Stimulated activated CD8-positive, alpha-beta memory T cell treated with anti-CD3 and anti-CD28 coated beads, Interleukin-7, amount 100 ng/mL, for 24 hours (primary cell): ENCODE measurements at places on chromosomes 2 and 18.

- no peak for DNase-seq
These were observed 7.7 kb downstream of the ACVR1C start for GRCh38 chr2:157620956-157621355.

DNA sequence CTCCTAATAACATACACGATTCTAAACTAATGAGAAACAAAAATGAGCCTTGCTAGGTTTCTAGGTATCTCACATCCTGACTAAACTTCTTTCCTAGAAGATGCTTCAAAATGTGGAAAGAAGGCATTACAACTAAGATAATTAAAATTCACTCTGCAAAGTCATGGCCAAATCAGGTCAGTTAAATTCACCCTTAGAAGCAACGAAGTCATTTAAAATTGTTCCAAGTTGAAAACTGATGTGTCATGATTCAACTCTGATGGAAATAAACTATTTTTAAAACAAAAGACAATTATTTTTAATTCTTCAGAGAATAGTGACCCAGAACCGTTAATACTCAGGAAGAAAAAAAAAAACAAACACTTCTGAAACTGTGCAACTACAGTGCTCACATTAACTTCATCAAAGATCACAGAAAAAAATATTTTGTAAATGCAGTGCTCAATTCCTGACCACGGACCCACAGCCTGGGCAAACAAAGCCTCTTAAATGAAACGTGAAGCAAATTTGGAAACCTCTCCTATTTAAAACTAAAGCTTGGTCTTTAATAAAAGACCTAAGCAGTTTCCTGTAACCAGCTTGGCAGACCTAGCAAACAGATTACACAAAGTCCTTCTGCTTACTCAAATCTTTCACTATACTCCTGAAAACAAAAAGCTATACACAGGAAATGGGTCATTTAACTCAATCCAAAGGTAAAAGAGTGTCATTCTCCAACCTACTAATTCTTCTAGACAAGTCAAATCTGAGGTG lies 39.0 kb downstream of the CHN1 start:
- DNase-seq = no peak

GRCh38 chr2:216562696-216563435 lies 64.2 kb downstream of the RPL37A start:
- no peak for DNase-seq

DNA sequence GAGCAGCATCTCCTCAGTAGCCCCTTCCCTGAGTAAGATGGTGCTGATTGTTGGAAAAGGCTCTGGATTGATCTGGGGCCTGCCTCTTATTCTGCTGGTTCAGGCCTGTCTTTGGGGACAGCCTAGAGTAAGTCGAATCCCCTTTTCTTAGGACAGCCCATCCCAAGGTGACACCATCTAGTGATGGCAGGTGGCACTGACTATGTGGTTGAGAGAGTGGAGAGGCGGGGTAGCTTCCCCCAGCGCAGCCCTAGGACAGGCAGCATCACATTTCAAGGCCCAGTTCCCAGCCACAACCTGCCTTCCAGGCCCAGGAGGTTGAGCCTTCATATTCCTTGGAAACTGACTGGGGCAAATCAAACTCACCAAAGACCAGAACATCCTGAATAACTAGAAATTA lies 69.1 kb upstream of the B3GNT7 start:
- no peak for DNase-seq

GRCh38 chr18:13892098-13892497 lies 23.2 kb downstream of the MC2R start:
- DNase-seq = no peak

- no peak for DNase-seq
These were observed 1531.9 kb upstream of the ACVR2A start for GRCh38 chr2:146312899-146313298.

DNA sequence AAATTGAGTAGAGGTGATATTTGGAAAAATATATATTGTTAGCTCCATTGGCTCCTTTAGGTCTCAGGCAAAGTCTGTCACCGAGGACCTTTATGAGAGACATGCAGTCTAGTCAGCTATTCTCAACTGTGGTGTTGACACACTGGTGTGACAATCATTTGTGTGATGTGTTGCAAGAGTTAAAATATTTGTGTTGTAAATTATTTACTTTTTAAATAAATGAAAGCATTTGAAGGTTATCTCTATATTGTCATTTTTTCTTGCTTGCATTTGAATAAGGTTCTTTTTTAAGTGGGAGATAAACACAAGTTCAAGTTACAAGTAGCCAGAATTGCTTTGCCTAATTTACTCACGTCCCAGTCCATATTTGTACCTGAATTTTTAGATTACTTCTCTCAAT lies 4.3 kb downstream of the REL start:
- no peak for DNase-seq

DNA sequence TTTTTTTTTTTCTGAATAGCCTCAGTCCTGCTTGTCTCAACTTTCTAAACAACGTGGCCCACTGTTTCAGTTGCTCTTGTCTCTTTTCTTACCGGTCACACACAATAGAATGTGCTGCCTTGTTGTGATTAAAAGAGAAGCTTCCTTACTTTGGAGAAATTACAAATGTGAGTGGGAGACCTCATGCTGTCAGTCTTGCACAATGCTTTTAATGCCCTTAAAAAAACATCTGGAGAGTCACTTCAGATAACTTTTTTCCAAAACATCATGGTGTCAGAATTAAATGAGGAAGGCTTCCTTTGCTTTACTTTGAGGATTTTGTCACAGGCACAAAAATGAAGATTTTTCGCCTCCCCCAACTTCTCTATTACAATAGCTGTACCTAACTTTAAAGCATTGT lies 37.7 kb downstream of the LHCGR start:
- no peak for DNase-seq

GRCh38 chr2:54456362-54456611 lies 160 bp downstream of the SPTBN1 start:
- no peak for DNase-seq
